Midbrain (tissue), 1 donor: ENCODE measurements at places on chromosomes 2 and 18.
A peak's percentile ranks its signal among the peaks of the same experiment; 100 is the strongest.

- DNase-seq = no peak
Observed at GRCh38 chr2:43717322-43717721, 41.1 kb upstream of the C1GALT1C1L start.

DNA sequence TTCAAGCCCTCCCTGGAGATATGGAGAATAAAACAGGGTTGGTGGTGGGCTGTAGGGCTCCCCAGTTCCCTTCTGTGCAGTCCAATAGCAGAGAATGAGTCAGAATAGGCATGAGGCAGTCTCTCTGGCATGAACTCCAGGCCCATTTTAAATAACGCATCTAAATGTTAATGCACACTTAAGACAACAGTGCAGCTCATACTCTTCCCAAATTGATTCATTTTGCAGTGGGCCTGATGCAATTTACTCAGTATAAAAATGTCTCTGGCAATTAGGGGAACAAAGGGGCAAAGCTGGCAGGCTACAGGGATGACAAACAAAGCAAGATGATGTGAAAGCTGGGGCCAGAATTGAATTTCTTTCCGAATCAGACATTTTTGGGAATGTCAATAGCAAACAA lies 402.8 kb downstream of the CLIP4 start:
- no peak for DNase-seq

- DNase-seq = no peak
Observed at GRCh38 chr2:98692090-98693054, 38.6 kb downstream of the MGAT4A start.

- no peak for DNase-seq
Observed at GRCh38 chr18:24354278-24354677, 43.3 kb downstream of the OSBPL1A start.

DNA sequence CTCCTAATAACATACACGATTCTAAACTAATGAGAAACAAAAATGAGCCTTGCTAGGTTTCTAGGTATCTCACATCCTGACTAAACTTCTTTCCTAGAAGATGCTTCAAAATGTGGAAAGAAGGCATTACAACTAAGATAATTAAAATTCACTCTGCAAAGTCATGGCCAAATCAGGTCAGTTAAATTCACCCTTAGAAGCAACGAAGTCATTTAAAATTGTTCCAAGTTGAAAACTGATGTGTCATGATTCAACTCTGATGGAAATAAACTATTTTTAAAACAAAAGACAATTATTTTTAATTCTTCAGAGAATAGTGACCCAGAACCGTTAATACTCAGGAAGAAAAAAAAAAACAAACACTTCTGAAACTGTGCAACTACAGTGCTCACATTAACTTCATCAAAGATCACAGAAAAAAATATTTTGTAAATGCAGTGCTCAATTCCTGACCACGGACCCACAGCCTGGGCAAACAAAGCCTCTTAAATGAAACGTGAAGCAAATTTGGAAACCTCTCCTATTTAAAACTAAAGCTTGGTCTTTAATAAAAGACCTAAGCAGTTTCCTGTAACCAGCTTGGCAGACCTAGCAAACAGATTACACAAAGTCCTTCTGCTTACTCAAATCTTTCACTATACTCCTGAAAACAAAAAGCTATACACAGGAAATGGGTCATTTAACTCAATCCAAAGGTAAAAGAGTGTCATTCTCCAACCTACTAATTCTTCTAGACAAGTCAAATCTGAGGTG lies 39.0 kb downstream of the CHN1 start:
- DNase-seq = peak; percentile 38

GRCh38 chr2:26584656-26585055 lies 56.5 kb downstream of the CIB4 start:
- no peak for DNase-seq

DNA sequence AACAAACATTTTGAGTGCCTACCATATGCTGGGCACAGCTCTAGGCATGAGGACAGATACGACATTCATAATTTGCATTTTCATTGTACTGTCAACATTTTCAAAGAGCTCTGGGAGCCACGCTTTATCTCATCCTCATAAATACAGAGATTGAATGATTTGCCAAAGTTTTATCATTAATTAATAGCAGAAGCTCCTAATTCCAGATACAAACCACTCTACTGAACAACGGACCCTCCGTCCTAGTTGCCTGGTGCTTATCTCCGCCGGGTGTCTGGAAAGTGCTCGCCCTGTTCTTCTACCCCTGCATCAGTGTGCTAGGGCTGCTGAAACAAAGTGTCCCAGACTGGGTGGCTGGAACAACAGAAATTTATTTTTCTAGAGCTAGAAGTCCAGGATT lies 23.8 kb downstream of the SERTAD2 start:
- DNase-seq = no peak

- no peak for DNase-seq
Observed at GRCh38 chr2:119022678-119023077, 80.7 kb downstream of the MARCO start.

GRCh38 chr2:98556344-98557033 lies 51.8 kb downstream of the COA5 start:
- DNase-seq = no peak

DNA sequence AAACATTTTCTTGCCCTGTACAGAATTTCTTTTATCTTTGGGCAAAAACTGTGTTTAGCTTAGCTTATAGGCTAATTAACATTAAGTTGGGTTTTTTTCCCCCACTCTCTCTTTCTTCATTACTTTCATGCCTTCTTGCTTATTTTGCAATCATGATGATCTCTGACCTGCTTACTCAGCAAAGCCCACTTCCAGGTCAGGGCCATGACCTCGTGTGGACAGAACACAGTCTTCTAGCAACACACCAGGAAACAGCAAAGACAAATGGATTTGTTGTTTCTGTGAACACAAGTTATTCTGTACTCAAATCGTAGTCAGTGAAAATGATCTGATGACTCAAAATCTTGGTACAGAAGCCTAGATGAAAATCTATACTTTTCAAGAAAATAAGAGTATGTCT lies 60.7 kb downstream of the SPATS2L start:
- DNase-seq = no peak

DNA sequence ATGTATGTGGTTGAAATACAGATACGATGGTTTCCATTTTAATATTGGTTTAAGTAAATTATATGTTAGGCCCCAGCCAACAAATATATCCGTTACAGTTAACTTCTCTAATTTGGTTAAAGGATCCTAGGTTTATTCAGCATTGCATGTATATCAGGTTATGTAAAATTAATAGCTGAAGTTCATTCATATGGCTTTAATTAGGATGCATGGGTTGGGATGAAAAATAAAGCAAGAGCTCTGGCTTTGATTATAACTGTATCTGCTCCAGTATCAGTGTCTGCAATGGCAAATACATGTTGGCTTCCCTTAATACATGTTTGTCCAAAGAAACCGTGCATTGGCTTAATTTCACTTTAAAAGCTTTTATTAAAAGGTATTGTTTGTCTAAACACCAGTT lies 435.7 kb upstream of the SETBP1 start:
- no peak for DNase-seq

GRCh38 chr2:106892048-106892447 lies 6.1 kb upstream of the ST6GAL2 start:
- no peak for DNase-seq

- DNase-seq = no peak
Observed at GRCh38 chr2:112996635-112997034, 8.6 kb upstream of the IL36A start.

DNA sequence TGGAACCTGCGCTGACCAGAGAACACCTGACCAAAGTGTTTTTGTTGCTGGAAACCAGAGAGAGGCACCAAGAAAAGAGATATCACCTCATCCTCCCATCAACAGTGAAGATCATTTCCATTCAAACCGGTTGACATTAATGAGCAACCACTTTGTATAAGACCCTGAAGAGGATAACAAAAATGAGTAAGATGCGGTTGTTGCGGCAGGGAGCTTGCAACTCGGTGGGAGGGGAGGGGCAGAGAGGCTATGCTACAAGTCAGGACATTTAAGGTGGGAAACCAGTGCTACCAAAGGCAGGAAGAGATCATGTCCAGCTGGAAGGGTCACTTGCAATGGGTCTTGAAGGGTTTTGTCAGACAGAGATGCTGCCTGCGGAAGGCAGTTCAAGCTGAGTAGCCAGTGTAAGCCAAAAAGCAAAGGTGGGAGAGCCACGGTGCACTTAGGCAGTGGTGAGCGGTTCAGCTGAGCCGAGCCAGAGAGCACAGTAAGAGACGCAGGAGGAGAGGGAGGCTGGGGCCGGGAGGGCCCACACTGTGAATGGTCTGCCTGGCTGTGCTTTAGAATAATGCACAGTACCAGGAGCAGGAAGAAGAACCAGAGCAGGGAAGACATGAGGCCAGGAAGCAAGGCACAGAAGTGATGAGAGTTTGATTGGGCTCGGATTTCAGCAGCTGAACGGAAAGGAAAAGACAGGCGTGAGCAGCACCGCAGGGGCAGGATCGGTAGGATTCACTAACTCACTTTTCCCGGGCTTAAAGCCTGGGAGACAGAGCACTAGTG lies 24.4 kb upstream of the DTNB start:
- DNase-seq = no peak
